HCT116 (cell line): ENCODE measurements at places on chromosomes 12 and 14.

- DNase-seq: no peak
These were observed 753 bp downstream of the ACRBP start for GRCh38 chr12:6646276-6647082.

GRCh38 chr12:19760611-19761010 is 321.3 kb downstream of the AEBP2 start:
- no peak for DNase-seq

- DNase-seq: no peak
These were observed 15.9 kb upstream of the AMIGO2 start for GRCh38 chr12:47095446-47096236.

DNA sequence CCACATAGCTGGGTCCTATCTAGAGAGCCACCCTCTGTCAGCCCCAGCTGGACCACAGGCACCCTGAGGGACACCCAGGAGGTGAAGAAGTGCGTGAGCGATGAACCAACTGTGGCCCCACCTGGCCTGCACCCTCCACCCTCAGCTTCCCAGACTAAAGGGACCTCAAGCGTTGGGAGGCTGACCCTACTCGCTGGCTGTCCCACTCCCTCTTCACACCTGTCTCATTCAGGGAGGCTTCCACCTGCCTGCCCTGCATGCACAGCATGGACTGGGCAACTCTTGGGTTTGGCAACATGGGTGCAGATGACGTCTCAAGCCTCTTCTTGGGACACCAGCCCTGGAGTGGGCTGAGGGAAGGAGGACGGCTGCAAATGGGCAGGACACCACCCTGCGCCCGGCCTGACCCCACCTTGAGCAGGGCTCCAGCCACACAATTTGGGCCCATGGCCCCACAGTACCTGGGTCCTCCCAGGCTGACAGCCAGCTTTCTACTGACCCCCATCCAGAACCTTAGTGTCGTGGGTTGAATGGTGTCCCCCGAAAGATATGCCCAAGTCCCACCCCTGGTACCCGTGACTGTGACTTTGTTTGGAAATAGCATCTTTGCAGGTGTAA is 2.1 kb downstream of the TMEM179 start:
- DNase-seq: no peak

DNA sequence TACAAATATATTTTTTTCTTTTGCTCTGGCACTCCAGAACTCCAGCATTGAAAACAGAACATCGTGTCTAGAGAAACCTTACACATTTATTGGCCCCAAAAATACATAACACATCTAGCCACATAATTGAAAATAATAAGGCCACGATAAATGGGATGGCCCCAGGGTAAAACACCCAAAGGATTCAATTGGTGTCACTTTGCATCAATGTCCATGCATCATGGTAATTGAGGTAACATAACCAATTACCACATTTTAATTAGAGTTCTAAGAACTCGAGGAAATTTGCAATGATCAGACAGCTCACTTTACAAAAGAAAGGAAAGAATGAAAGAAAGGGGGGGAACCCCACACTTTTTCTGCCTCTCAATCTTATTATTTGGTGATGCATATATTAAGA is 151.8 kb upstream of the NPAS3 start:
- DNase-seq: no peak

GRCh38 chr12:124764870-124765580 is 98.6 kb downstream of the SCARB1 start:
- no peak for DNase-seq
